Stimulated activated CD8-positive, alpha-beta memory T cell treated with anti-CD3 and anti-CD28 coated beads, Interleukin-2, amount 100 ng/mL, for 1 hour (primary cell): ENCODE measurements at places on chromosomes 12 and 14.

DNA sequence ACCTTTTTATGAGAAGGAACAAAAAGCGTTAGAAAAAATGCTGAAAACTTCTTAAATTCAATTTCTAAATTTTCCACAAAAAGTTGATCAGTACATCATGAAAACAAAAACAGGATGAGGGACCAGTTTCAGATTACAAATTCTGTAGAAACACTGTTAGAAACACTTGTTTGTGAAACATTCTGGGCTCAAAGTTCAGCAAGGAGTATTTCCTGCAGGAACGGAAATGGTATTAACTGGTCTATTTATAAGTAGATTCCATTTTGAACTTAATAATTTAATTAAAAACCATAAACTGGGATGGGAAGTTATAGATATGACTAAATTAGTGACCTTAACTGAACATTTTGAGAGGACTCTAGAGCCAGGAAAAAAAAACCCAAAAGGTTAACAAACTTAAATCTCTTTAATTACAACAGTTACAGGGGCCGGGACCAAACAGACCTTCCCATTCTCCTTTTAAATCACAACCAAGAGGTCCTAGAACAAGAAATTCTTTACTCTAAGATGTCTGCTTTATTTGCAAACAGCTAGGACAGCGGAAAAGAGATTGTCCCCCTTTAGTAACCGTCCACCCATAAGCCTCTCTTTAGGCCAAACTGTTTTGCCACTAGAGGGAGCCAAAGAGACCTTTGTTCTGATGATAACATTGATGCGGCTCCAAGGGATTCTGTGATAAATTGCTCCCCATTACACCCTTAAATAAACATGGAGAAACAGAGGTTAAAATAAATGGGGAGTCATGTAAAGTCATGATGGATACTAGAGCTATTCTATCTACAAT lies 69.0 kb upstream of the RERGL start:
- DNase-seq: no peak

DNA sequence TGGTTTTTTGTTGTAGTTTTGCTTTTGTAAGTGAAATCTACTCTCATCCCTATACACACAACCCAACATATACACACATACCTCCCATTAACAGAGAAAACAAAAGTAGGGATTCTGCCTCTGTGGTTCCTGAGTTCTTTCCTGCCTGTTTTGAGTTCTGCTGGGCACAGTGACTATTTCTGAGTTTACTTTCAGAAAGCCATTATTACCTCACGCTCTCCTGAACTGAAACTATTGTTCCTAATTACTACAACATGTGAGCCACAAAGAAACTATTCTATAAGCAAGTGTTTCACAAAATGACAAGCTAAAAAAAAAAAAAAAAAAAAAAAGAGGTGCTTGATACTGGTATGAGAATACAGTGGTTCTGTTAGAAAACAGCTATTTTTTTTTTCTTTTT lies 110.9 kb downstream of the ALG10B start:
- DNase-seq: no peak

GRCh38 chr14:100810435-100810834 lies 15.5 kb upstream of the MEG3 start:
- no peak for DNase-seq

DNA sequence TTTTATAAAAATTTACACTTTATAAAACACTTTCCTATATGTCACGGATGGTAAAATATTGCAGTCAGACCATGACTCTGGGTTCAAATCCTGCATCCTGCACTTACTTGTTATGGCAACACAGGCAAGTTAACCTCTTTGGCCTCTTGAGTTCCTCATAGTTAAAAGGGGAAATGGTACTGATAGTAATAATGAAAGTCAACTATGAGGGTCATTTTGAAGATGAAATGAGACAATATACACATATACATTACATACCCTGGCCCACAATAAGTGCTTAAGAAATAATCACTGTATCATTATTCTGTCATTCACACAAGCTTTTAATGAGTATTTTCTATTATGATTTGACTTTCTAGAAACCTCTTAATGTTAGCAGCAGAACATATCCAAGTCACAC lies 64.4 kb downstream of the C12orf42 start:
- DNase-seq: no peak

DNA sequence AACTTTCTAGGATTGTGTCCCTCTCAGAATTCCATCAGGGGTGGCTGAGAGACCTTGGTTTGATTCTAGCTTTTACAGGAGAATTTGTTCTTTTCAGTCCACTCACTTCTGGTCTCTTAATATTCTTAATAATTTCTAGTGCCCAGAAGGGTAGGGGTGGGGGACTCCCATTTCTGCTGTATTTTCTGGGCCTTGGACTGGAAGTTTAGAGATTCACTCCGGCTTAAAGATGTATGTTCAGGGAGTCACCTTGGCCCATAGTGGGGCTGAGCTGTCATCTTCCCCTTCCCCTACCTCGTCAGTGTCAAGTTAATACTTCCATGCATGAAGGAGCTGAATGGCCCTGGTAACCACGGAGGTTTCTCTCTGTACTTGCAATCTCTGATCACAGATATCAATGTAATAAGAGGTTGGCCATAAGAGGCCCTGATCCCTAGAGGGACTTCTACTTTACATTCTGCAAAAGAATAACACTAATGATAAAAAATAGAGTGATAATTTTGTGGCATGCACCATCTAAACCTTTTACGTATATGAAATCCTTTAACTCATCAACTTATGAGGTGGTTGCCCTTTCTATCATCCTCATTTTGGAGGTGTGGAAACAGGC lies 6.7 kb downstream of the KRT81 start:
- no peak for DNase-seq

DNA sequence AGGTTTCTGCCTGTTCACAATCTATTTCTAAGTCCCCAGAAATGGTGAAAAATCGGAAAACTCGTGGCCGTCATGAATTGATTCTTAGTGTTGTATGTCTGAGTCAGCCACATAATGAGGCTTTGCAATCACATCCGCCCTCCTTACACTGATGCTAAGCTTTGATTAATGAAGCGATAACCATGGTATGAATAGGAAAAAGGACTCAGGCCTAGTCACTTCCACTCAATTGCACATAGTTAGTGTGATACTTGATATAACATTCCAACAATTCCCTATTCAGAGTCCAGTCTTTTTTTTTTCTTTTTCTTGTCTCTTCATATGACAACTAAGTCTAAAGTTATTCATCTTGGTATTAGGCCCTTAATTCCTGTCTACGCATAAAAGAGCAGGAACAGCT lies 1231.0 kb downstream of the VRK1 start:
- DNase-seq: no peak

DNA sequence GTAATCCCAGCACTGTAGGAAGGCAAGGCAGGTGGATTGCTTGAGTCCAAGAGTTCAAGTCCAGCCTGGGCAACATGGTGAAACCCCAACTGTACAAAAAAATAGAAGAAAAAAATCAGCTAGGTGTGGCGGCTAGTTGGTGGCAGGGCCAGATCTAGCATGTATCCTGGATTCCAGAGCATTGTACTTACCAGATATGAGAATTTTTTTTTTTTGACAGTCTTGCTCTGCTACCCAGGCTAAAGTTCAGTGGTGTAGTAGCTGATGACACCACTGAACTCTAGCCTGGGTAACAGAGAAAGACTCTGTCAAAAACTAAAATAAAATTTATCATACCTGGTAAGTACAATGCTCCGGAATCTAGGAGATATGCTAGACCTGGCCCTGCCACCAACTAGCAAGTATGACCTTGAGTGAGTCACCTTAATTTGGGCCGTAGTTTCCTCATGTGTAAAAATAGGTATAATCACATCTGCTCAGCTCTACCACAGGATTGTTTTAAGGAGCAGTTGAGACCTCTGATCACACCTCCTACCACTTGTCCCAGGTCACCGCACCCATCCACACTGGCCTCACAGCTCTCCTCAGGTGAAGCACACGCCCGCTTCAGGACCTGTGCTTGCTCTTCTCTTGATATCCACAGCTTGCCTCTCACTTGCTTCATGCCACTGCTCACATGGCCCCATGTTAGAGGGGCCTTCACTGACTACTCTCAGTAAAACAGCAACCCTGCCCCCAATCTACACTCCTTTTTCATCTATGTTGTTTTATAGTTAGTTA lies 140.2 kb downstream of the STXBP6 start:
- no peak for DNase-seq

- DNase-seq: no peak
Measured at GRCh38 chr12:15222219-15222618, 1.0 kb upstream of the RERG start.

DNA sequence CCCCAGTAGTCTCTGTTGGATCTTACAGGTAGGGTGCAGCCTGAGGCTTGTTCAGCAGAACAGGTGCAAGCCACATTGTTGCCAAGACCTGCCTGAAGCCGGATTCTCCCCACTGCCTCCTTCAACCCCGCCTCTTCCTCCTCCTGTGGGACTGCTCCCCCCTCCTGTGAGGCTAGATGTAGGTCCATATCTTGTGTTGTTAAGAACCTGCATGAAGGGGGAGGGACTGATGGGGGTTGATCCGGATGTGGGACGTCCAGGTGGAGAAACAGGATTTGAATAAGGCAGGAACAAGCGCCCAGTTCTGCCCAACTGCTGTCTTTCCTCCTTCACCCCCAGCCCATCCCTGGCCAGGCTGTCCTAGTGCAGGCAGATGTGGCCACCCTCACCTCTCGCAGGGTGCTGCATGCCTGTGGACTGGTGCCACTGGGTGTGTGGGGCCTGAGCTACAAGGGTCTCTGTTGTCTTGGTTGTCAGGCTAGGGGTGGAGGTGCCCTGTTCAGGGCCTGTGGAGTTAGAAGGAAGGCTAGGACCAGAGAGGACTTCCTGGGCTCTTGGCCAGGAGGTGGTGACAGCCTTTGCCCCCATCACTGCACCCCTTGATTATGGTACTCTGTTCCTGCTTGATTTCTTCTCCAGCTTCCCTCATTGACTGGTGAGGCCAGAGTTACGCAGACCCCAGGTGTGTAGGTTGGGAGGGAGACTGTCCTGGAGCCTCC lies 1.4 kb downstream of the NR4A1 start:
- no peak for DNase-seq

DNA sequence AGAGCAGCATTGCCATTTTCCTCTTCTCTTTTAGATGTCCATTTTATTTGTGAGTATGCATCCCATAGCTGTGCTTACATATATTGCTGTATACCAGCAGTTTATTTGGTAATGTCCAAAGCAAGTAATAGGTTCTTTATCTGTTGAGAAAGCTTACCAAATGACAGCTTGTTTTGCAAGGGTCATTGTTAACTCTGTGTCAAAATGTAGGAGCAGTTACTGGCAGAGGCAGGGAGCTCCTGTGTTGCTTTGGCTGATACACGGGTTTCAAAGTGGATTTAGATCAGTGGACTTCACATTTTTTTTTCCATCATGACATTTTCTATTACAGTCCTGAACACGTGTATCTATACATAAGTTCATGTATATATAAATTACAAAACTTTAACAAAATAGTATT lies 38.1 kb upstream of the LRTM2 start:
- no peak for DNase-seq

DNA sequence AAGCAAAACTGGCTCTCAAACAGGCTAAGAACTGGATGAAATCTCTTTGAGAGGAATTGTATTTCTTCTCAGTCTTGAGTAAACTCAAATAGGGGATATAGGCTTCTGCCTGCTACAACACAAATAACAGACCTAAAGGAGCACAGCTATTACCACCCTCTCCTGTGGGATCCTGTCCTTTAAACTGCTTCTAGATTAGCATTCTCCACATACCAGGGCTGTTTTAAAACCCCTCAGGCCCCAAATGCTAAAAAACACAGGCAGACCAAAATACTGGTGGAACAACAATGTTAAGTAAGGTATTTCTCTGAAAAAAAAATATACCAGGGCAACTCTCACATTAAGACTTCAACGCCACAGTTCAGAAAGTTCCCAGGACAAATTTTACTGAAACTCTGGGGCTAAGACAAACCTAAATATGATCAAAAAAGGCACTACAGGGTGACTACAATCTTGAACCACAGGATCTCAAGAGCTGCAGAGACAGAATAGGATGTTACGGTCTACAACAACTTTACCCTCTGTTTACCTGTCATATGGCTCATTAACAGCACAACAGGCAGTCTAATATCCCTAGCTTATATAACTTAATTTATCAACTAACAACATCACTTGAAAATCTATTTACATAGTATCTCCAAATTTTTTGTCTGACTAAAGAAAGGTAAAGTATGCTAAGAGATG lies 7.2 kb downstream of the CPNE8 start:
- DNase-seq: no peak

- no peak for DNase-seq
Measured at GRCh38 chr14:97713023-97713422, 915.8 kb downstream of the VRK1 start.

DNA sequence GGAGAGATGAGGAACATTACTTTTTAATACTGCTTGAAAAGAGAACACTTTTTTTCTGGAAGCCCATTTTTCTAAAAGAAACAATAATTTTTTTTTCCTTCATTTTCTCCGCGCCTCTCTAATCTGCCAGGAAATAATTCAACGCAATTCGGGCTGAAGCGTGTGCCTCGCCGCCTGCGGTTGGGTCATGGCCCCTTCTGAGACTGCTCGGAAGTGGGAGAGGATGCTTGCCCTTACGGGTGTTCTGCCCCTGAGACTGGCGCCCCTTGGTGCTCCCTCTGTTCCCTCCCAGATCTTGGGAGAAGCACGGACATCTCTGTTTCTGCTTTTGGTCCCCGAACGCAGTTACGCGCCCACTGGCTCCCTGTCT lies 332 bp upstream of the TBC1D30 start:
- no peak for DNase-seq

DNA sequence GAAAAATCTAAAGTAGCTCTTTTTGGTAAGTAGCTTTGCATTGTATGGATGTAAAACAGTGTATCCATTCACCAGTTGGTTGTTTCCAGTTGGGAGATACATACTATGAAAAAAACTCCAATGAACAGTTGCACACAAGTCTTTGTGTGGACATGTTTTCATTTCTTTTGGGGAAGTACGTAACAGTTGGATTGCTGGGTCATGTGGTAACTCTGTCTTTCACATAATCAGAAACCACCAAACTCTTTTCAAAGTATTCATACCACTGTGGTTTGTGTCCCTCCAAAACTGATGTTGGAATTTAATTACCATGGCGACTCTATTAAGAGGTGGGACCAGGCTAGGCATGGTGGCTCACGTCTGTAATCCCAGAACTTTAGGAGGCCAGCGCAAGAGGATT lies 58.9 kb upstream of the RESF1 start:
- DNase-seq: no peak

DNA sequence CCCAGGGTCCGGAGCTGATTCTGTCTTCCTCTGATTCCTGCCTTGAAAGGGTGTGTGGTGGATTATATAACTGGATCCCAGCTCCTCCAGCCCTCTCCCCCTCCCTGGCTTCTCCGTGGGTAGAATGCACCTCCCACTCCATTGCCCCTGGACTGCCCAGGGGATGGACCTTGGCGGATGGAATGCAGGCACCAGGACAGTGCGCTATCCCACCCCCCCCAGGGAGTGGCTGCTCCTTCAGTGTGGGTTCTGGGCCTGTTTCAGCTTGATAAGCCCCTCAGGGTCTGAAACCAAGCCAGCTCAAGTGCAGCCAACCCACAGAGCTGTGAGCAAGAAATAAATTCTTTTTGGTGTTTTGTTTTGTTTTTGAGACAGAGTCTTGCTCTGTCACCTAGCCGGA lies 112.4 kb upstream of the TMEM132D start:
- DNase-seq: no peak

GRCh38 chr12:2229661-2230539 lies 177.1 kb downstream of the CACNA1C start:
- DNase-seq: no peak
